Right atrium auricular region (tissue), 2 donors: ENCODE measurements at places on chromosomes 4 and X. TPM values are rescaled to one million over a fixed set of nuclear protein-coding genes. Genes with fewer than 3 reads are reported as not detected.

DNA sequence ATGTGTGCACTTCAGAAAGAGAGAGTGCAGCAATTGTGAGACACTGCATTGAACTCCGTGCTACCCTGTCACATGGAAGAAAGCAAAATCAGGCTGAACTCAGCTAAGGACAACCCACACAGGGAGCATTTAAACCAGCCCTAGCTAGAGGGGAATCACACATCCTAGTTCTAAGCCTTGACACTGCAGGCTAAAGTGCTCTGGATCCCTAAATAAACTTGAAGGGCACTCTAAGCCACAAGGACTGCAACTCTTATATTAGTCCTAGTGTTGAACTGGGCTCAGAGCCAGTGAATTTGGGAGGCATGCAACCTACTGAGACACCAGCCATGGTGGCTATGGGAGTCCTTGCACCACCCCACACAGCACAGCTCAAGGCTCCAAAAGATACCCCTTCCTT lies 311.9 kb downstream of the OPHN1 start:
- no peak for DNase-seq

DNA sequence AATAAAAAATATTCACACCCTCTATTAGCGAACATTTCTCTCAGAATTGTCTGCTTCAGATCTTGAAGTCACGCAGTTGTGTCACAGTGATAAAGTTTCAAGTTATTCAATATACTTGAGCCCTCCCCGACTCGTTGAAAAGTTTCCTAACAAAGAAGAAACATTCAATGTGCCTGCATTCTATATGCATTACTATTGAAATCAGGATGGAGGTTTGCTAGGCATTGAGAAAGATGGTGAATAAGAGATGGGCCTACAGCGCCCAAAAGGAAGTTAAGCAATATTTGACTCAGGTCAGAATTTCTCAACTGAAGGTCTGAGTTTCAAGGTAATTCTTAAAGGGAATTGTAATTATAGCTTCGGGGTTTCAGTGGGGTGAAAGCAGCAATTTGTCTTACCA lies 6.1 kb downstream of the TCEANC start:
- no peak for DNase-seq

- peak; percentile 13 for DNase-seq
Measured at GRCh38 chrX:1584237-1585011, 7.0 kb upstream of the AKAP17A start.

DNA sequence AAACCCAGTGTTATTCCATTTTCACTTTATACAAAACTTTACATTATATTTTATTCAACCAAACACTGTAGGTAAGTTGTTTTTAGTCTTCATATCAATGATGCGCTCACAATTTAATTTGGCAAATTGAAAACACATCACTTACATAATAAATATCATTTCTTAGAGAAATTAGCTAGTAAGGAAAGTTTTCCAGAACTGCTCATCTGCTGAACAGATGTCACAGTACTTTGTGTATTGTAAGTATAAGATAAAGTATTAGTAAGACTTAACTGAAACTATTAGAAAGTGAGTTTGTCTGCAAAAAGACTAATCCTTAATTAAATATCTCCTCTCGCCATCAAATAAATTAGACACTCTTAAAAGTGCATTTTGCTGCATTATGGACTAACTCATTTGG lies 108.7 kb upstream of the PACRGL start:
- DNase-seq, result no peak

DNA sequence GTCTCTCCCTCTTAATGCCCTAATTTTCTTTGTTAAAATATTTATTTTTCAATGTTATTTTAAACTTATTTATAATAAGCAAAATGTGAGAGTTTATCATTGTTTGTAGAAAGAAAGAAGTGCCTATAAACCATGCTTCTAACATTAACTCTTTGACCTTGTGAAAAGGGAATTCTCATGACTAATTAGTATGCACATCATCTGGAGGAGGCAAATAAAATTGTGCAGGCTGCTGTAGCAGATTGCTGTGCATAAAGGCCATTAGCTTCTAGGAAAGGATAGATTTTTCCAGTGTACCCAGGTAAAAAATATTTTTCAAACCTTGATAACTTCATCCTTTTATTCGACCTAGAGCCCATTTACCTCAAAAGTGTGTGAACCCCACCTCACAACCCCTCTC lies 84.6 kb upstream of the GUCY1A1 start:
- DNase-seq, result no peak

GRCh38 chr4:8394061-8394519 lies 46.4 kb downstream of the ACOX3 start:
- DNase-seq, result peak; percentile 90

DNA sequence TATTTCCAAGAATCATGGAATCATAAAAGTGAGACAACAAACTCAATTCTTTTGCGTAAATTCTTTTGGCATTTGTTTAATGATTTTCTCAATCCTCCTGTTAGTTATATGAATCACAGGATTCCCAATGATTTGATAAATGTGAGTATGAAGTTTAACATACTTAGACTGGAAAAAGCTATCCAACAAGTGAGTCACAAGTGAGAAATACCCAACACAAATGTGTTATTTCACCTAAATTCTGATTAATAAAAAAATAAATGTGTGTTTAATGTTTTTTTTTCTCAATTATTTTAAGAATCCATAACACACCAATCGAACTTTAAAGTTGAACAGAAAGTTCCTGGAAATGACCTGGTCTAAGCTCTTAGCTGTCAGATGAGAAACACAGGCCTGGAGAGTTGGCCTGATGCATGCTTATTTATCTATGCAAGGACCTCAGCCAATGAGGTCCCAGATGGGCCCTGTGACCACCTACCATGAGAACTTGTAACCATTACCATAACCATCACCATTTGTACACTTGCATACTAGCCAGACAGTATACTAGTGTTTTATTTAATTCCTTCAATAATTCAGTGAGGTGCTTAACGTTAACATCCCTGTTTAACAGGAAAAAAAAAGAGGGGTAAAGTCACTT lies 386.7 kb downstream of the SPRY1 start:
- DNase-seq, result no peak

DNA sequence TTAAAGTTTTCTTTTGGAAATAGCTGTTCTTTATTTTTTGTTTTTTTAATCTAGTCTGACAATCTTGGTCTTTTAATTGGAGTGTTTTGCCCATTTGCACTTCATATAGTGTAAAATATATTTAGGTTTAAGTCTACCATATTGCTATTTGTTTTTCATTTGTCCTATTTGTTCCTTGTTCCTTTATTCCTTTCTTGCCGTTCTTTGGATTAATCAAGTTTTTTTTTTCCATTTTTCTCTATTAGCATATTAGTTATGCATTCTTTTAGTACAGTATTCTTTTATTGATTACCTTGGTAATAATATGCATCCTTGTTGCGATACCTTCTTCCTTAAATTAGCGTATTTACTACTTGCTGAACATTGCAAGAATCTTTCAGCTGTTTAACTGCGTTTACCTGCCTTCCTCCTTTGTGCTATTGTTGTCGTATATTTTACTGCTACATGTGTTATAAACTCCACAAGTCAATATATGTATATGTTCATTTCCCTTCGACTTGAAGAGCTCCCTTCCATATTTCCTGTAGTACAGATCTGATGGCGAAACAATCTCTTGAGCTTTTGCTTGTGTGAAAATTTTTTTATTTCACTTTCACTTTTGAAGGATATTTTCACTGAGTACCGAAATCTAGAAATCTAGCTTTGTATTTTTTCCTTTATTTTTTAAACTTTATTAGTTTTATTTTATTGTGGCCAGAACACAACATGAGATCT lies 23.9 kb upstream of the RNF212 start:
- DNase-seq, result no peak

Gene DMP1
- not detected for total RNA-seq

Gene IDS
- total RNA-seq, result 91.1 TPM

Gene TSC22D3
- 193 TPM for total RNA-seq
